ENCODE measurements at places on chromosomes 6 and 20.
A peak's percentile ranks its signal among the peaks of the same experiment; 100 is the strongest.

GRCh38 chr6:165298402-165298801 lies 11.0 kb downstream of the C6orf118 start:
- DNase-seq: no peak

GRCh38 chr20:49395183-49395582 lies 87.3 kb downstream of the KCNB1 start:
- peak; percentile 57 for DNase-seq

- peak; percentile 39 for DNase-seq
Observed at GRCh38 chr6:43076464-43077332, 584 bp downstream of the PTK7 start.

DNA sequence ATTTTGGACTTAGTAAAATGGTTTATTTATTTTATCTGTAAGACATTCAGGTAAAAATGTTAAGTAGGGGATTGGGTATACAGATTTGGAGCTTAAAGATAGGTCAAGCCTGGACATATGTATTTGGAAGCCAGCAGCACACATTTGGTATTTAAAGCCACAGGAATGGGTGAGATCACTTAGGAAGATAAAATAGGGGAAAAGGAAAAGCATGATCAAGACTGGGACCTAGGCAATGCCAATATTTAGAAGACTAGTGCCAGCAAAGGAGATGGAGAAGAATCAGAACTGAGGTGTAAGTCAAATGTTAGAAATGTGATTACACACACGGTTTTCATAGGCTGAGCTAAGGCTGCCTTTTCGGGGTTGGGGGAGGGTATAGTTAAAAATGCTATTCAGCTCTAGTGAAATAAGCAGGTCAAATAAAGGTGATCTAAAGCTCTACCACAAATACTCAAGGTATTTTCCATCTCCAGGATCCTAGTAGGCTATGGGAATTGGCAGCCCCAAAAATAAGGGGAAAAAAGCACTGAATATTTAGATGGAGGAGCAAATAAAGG lies 20.6 kb downstream of the SLC2A12 start:
- DNase-seq: no peak

DNA sequence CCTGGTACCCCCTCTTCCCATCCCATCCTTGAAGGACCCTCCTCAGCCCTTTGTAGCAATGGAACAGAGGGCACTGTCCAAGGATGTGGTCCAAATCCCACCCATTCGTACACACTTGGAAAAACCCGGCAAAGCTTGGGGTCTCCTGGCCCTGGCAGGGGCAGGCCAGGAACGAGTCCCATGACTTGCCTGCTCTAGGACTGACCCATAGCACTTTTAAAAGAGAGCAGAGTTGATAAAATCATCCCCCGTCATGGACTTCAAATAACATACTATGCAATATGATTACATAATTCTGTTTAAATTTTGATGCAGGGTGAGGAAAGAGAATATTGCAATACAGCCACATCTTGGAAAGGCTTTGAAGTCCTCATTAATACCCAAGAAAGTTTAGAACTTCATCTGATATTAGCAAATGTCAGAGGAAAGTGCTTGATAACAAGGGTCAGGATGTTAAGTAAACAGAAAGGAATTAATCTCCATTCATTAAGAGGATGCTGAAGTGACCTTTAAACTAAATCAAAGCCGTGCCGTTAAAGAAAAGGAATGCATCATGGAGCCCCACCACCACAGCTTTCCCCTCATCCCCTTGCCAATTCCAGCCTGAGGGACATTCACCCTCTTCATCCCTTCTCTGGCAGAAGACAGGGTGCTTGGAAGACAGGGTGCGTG lies 60.7 kb upstream of the NXT1 start:
- DNase-seq: no peak

DNA sequence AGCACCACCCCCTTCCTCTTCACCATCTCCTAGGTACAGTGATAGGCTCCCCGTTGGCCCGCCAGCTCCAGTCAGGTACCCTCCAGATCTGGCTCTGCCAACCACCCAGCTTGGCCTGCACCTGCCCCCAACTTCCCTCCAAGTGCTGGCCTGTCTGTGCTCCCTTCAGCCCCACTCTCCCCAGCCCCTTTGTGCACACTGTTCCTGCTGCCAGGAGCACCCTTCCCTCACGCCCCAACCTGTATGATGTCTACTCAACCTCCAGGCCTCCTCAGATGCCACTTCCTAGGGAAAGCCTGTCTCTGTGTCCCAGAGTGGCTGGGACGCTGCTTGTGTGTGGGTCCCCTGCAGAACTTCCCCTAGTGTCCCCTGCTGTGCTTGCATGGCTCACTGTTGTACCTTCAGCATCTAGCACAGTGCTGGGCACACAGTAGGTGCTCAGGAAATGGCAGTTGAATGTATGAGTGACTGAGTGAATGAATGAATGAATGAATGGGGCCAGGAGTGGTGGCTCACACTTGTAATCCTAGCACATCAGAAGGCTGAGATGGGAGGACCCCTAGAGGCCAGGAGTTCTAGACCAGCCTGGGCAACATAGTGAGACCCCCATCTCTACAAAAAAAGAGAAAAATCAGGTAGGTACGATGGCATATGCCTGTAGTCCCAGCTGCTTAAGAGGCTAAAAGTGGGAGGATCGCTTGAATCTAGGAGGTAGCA lies 3.0 kb downstream of the ZBP1 start:
- no peak for DNase-seq

DNA sequence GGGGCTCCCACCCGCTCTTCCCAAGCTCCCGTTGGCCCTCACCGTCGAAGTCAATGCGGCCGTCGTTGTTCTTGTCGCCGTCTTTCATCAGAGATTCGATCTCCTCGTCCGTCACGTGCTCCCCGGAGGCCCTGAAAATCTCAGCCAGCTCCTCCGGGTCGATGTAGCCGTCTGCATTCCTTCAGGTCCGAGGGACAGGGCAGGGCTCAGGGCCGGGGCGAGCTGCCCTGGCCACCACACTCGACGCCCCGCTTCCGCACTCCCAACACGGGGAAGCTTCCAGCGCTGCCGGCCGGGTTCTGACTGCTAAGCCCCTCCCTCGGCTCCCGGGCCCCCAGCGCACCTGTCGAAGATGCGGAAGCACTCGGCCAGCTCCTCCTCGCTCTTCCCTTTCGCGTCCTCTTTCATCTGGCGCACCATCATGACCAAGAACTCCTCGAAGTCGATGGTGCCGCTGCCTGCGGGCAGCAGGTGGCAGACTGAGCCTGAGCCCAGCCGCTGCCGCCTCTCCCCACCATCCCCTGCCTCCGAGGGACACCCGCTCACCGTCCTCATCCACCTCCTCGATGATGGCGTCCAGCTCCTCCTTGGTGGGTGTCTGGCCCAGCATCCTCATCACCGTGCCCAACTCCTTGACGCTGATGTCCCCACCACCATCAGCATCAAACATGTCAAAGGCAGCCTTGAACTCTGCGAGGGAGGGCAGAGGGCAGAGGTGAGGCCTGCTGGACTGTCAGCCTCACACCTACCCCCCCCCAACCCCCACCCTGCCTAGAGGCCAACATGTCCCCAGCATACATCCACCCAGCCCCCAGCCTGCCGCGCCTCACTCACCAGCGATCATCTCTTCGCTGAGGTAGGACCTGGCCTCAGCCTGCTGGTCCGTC lies 2.9 kb downstream of the TNNC2 start:
- peak; percentile 58 for DNase-seq

GRCh38 chr6:7252390-7252789 lies 60.6 kb downstream of the SSR1 start:
- no peak for DNase-seq

DNA sequence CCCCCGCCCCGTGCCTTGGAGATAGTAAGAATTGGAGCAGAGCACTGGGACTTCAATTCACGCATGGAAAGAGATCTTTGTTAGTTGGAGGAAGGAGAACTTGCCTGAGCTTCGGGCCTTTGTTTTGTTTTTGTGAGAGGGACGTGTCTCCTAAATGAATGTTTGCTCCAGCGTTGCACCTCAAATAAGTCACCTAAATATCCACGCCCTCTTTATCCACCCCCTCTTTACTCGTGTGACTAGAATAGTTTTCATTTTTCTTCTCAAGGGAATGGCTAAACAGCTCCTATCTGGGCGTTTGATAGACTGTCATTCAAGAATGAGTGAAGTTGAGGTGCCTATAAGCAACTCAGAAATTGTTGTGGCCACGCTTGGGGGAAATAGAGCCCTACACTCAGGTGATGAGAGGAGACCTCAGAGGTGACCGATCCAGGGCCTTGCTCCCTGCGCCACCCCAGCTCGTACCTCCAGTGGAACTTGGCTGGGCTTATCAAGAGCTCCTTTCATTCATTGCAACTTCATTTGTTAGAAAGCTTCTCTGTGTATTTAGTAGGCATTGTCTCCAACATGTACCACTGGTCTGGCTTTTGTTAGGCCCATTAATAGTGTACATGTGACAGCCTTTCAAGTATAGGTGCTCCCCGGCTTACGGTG lies 861 bp downstream of the PCMTD2 start:
- no peak for DNase-seq

DNA sequence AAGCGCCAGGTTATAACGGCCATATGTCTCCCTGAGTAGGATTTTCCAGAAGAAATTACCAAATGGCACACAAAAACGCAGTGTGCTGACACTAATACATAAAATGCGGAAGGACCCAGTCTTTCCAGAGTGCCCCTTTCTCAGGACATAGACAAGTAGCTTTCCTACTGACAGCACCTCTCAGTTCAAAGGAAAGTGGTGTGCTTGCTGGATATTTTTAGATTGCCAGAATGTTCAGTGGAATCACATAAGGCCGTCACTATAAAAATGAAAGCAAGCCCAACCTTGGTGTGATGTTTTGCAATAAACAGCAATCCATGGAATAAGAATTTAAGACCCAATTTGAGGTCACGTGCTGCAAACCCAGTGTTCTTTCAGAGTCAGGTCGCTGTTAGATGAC lies 135.5 kb upstream of the AGPAT4 start:
- DNase-seq: no peak

DNA sequence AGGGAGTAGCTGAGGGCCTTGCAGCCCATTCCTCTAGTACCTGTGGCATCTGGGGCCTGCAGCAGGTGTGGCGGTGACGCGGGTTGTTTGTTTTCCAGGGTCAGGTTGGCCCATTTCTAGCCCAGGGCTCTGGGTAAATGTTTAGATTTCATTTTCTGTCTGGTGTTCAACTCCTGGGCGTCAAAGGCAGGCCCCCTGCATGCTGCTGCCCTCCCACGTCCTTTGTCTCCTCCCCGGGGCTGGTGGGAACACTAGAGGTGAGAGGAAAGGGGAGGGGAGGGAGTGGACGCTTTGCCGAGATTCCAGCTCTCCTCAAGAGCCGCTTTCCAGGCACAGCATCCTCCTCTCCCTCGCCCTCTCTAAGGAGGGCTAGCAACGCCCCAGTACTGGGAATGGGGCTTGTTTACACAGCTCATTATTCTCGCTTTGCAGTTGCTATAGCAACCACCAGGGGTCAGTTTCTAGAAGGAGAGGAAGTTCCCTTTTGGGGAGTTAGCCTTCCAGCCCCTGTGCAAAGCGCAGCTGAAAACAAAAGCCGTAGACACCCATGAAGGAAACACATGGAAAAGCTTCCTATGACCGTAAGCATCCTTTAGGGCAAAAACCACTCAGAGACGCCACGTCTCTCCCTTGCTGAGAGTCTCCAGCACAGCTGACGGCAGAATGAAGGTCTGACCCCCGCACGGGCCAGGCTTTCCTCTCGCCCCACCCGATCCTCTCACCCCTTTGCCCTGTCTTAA lies 170.6 kb downstream of the LY86 start:
- DNase-seq: peak; percentile 75

- peak; percentile 9 for DNase-seq
Observed at GRCh38 chr6:131628726-131629125, 684 bp upstream of the MED23 start.

GRCh38 chr6:144500892-144501291 lies 215.8 kb downstream of the UTRN start:
- DNase-seq: no peak

DNA sequence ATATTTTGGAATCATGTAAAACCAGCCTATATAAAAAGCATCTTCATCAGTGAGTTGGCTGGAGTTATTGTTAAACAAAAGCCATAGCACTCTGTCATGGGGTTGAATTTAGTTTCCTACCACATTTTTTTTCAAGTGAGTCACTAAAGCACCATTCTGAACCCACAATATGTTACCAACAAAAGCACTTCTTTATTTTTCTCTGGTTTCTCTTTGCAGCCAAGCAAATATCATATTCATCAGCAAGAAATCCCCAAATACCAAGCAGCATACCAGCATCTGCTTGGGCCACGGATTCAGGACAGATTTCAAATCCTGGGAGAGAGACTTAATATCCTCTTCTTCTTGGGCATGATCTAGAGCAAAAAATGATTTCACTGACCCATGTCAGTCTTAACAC lies 441.4 kb downstream of the BCKDHB start:
- peak; percentile 58 for DNase-seq

- DNase-seq: no peak
Observed at GRCh38 chr20:58268421-58268821, 40.0 kb upstream of the ANKRD60 start.

DNA sequence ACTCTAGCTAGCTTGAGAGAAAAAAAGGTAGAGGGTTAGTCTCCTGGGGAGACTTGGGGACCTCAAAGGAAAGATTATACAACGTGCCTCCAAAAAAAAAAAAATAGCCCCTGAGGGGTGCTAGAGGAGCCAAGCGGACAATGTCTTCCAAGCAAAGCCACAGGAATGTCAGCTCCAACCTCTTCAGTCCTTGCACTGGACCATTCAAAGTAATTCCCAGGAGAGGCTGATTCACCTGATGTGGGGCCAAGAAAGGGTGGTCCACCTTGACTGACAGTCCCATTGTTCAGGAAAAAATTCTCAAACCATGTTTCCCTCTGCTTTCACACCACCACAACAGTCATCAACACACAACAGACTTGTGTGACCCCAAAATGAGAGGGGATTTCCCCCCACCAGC lies 30.7 kb downstream of the ASIP start:
- peak; percentile 78 for DNase-seq

- no peak for DNase-seq
Observed at GRCh38 chr20:40942006-40942405, 86.6 kb upstream of the TOP1 start.

GRCh38 chr20:47775039-47775438 lies 10.2 kb downstream of the SULF2 start:
- DNase-seq: no peak

GRCh38 chr20:33866398-33867100 lies 55.4 kb downstream of the CHMP4B start:
- DNase-seq: no peak

DNA sequence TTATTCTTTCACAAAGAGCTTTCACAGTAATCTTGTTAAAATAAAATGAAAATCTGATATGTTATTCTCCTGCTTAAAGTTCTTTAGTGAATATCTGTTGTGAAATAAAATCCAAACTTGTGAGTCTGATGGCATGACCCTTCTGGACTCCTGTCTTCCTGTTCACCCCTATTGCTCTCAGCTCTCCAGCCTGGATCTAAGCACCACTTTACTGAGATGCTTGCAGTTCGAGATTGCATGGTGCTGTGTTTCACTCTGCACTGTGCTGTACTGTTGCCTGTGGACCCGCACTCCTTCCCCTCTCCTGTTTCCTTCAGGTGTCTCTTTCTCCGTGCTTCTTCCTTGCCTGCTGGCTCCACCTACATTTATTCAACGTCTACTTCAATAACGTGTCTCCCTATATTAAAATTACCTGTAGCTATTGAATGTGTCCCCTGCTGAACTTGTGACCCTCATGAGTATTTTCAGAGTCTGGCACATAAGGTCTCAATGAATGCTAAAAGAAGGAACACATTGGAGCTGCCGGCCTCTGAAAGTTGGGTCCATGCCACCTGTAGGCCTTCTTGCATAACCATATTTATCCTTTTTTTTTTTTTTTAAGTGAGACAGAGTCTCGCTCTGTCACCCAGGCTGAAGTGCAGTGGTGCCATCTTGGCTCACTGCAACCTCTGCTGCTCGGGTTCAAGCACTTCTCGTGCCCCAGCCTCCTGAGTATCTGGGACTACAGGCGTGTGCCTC lies 100.1 kb downstream of the ARID1B start:
- no peak for DNase-seq

Data from AG20443 (cell line).